ENCODE measurements at places on chromosomes 4 and X. TPM values are rescaled to one million over a fixed set of nuclear protein-coding genes. Genes with fewer than 3 reads are reported as not detected.

SPANXA1 gene
- not detected for total RNA-seq

PIN4 gene
- total RNA-seq, result 8.7 TPM

TMEM187 gene
- 14.4 TPM for total RNA-seq

CXCL1 gene
- total RNA-seq, result 0.58 TPM

KCND1 gene
- 6.5 TPM for total RNA-seq

- no peak for DNase-seq
Observed at GRCh38 chr4:74038086-74038424, 434 bp downstream of the CXCL3 start.

- no peak for DNase-seq
Observed at GRCh38 chr4:2084316-2084715, 25.2 kb downstream of the NAT8L start.

GRCh38 chr4:122612540-122612939 is 8.3 kb downstream of the IL21 start:
- no peak for DNase-seq

GRCh38 chr4:74410272-74410671 is 34.7 kb upstream of the AREG start:
- DNase-seq, result no peak

GRCh38 chr4:131337936-131338335 is 1811.2 kb upstream of the PCDH10 start:
- DNase-seq, result no peak

GRCh38 chrX:109629310-109629709 is 4.3 kb upstream of the KCNE5 start:
- no peak for DNase-seq

DNA sequence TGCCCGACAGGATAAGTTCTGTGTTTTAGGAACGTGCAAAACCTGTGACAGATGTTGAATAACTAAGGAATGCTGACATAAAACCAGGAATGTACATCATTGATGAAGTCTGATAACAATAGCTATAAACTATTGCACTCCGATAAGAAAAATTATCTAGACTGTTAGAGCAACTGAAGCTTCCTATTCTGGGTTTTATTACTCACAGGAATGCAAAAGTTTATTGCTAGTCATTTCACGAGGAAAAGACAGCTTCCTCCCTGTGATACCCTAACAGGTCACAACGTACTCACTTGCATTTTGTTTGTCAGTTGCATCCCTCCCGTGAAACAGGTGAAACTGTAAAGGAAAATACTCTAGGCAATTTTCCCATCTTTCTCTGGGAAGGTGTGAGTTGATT is 65.9 kb downstream of the CLDN22 start:
- no peak for DNase-seq

- DNase-seq, result no peak
Observed at GRCh38 chr4:55409468-55410171, 13.9 kb downstream of the TMEM165 start.
